Cerebellar nuclear complex (tissue), 1 donor: ENCODE measurements at places on chromosomes 5 and 9.

- DNase-seq: no peak
These were observed 199.3 kb downstream of the DMRTA1 start for GRCh38 chr9:22645893-22646292.

- DNase-seq: no peak
These were observed 104.6 kb upstream of the RETREG1 start for GRCh38 chr5:16721151-16722096.

DNA sequence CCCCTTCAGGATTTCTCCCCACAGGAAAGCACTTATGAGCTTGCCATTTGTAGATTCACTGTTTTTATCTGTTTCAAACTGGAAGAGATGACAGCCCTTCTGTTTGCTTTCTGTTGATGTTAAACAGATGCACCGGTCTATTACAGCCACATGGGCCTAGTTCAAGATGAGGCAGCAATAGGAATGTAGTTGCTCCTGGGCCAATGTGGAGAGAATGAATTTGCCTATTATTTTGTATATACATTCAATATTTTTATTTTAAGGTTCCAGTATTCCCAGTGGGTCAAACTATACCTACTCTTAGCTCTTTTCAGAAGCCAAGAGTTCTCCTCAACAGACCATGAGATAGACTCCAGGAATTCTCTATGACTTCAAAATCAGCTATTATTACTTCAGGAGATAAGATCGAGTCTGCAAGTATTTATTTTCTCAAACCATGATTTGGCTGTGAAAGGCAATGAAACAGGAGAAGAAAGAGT, 461.6 kb downstream of the RASEF start:
- no peak for DNase-seq

DNA sequence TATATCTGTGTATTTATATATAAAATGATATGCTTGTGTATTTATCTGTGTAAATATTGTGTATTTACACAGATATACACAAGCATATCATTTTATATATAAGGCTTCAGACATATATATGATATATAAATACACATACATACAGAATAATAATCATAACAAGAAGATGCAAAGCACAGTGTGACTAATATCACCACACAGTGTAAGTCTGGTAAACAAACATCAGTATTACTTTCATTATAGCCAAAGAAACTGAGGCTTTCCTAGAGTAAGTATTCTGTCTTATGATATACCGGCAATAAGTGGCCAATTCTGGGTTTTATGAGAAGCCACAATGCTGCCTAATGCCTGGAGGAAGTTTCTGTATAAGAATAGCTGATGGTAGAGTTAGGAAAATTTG, 29.9 kb upstream of the RAPGEF6 start:
- DNase-seq: no peak

- no peak for DNase-seq
These were observed 36.6 kb upstream of the MYORG start for GRCh38 chr9:34413231-34413852.

- DNase-seq: no peak
These were observed 4.2 kb downstream of the NEK6 start for GRCh38 chr9:124261736-124262648.

DNA sequence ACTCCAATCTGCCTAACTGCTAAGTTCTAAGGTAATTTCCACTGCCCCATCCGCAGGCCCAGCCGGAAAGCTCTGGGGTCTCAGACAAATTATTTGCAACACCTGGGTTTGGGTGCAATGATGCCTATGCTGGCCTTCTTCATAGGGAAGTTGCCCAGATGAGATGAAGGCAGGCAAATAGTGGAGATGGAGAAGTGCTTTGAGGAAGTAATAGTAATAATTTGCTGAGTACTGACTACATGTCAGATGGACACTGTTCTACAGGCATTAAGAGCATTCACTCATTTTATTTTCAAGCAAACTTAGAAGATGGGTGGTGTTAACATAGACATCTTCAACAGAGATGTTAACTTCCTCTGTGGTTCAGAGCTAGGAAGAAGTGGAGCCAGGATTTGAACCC, 3.8 kb downstream of the PCDH12 start:
- no peak for DNase-seq

DNA sequence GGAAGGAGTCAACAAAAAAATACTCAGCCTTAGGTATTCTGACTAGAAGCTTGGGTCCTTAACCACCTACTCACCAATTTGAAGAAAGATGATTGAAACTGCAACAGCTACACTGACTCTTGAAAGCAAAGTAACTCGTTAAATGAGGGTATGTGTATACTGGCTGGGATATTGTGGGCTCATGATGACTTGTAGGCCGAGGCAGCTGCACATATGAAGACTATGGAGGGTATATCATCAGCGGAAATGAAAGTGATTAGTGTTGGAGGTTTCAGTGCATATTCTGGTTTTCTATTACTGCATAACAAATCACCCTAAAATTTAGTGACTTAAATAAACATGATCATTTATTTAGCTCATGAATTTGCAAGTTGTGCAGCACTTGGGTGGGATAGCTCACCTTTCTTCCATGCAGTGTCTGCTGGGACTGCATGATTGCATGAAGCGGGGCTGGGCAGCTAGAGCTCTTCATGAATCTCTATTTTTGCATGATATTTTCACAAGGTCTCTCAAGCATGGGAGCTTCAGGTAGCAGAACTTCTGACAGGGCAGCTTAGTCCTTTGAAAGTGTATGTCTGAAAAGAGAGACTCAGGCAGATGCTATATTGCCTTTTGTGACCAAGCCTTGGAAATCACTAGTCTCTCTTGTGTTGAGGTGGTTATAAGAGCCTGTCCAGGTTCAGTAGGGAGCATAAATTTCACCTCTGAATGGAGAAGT, 96.1 kb upstream of the CDKN2B start:
- DNase-seq: no peak

GRCh38 chr5:167219298-167219697, 1072.1 kb upstream of the WWC1 start:
- DNase-seq: no peak

DNA sequence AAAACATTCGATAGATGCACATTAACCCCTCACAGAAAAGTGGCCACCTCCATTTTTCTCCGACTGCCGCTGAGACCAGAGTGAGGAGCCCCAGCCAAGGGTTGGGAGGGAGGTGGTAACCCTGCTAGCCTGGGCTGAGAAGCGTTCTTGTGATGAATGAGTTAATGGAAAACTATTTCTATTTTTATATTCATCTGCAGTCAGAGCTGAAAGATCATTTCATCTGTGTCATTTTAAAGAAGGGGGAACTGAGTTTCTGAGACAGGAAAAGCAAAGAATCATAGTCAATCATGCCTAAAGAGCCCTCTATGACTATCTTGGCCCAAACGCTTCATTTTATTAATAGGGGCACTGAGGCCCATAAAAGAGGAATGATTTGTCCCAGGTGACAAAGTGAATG, 229.5 kb downstream of the PAPPA start:
- no peak for DNase-seq

- no peak for DNase-seq
These were observed 42.7 kb downstream of the NDUFS4 start for GRCh38 chr5:53603009-53603687.

- no peak for DNase-seq
These were observed 65.7 kb upstream of the FANCC start for GRCh38 chr9:95383185-95383676.

DNA sequence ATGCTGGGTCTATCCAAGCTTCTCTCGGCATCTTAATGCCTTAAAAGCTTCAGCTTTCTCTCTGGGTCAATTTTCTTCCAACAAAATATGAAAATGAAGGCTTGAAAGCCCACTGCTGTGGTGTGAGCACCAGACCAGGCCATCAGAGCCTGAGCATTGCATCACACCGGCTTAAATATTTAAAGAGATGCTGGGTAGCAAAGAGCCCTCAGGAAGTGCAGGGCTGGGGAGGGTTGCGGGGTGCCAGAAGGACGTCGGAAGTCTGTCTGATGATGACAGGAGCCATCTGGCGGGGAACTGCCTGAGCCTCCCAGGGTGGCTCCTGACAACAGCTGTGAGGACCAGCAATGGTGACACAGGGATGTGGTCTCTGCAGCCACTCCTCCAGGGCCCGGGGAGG, 185.5 kb downstream of the OLFM1 start:
- DNase-seq: no peak

DNA sequence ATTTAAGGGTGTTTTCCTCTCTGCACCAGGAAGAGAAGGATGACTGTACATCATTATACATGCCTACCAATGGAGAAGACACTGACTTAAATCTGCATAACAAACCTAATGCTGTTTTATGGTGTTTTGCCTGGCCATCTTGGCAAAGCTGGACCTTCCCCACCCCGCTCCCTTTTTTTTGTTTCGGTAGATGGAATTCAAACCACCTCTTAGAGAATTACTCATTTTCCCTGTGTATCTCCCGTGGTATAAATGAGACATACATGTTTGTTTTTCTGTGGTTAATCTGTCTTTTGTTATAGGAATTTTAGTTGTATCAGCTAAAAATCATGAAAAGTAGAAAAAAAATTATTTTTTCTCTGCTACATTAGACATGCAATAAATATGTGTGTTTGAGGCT, 28.8 kb downstream of the IL12B start:
- no peak for DNase-seq

GRCh38 chr5:55927861-55928655, 66.7 kb downstream of the IL6ST start:
- no peak for DNase-seq

DNA sequence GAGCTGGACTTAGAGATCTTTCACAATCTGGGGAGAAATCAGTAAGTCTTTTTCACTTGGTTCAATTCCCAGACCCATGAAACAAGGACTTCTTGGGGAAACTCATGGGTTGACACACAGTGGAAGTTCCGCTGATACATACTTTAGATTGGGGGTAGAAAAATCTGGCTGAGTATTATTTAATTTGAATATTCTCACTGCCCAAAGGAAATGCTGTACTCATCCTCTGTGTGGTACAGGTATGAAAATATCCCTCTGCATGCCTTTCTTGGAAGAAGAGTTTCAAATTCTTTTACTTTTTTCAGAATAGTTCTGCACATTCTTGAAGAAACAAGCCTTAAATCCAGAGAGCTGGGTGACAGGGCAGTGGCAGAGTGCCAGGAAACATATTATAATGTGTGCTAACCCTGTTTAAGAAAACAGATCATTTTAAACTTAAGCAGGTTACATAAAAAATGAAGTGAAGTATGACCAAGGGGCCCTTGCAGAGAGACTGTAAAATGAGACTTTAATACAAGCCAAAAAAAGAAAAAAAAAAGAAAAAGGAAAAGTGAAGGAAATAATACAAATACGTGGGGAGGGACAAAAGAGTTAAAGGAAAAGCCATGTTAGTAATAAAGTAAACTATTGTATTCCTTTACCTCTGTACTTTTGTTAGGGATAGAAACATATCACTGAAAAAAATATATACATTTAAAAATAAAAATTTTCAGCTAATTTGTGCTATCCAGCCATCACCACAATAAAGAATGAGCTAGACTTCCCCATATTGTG, 173.4 kb upstream of the NR3C1 start:
- DNase-seq: no peak

DNA sequence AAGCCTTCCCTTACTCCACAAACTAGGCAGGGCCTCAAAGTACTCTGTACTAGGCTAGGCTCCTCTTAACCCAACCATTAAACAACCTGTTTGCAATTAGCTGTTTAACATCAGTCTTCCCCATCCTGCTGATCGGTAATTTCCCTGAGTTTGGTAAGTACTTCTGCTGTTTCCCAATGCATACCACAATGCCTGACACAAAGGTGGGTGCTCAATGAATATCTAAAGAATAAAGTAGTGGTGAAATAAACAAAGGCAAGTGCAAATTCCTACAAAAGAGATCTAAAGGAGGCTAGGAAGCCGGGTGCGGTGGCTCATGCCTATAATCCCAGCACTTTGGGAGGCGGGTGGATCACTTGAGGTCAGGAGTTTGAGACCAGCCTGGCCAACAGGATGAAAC, 25.0 kb downstream of the FBXW2 start:
- DNase-seq: no peak
